ENCODE measurements at places on chromosomes 16 and 17.
A peak's percentile ranks its signal among the peaks of the same experiment; 100 is the strongest.

DNA sequence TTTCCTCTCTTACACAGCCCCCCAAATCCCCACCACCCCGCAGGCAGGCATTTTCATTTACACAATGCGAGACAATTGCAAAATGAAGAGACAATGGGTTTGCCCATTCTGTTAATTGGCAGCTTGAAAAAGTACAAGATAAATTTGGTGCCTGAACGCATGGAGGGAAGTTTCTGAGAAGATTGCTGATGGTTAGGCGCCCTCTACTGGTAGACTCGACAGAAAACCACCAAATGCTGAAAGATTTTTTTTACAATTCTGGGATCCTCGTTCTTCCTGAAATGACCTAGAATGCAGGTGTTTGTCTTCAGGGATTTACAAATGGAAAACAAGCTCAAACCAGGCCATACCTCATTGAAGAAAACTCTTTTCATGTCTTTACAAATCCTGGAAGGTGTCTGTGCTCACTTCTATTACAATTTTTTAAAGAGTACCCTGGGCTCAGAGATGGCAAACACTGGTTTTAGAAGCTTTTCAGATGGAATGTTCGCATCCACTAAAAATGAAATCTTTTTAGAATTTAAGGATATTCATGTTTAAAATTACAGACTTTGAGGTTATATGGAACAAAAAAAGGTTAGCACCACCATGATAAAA, 338.5 kb downstream of the PMP22 start:
- DNase-seq = peak; percentile 59

DNA sequence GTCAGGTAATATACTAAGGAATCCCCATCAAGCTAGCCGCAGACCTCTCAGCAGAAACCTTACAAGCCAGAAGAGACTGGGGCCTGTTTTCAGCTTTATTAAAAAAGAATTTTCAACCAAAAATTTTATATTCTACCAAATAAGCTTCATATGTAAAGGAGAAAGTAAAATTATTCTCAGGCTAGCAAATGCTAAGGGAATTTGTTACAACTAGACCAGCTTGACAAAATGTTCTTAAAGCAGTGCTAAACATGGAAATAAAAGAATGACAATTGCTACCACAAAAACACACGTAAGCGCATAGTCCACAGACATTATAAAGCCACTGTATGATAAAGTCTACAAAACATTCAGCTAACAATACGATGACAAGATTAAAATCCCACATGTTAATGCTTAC, 449.4 kb upstream of the MON1B start:
- DNase-seq = no peak

DNA sequence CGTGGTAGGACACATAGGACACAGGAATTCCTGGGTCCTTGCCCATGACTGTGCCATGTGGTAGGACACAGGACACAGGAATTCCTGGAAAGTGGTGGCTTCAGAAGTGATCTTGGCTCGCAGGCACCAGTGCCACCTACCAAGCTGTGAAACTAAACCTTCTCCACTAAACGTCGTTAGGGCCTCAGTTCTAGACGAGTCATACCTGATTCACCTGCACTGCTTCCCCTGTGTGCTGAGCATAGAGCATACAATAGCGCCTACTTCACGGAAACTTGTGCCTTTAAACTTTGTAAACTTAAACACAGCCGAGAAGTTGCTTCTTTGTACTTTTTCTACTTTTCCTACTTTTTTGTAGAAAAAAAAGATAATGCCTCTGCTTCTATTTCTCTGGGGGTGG, 4.8 kb downstream of the SOX8 start:
- DNase-seq = no peak

- DNase-seq = no peak
Observed at GRCh38 chr16:6364846-6365245, 967.8 kb upstream of the RBFOX1 start.

DNA sequence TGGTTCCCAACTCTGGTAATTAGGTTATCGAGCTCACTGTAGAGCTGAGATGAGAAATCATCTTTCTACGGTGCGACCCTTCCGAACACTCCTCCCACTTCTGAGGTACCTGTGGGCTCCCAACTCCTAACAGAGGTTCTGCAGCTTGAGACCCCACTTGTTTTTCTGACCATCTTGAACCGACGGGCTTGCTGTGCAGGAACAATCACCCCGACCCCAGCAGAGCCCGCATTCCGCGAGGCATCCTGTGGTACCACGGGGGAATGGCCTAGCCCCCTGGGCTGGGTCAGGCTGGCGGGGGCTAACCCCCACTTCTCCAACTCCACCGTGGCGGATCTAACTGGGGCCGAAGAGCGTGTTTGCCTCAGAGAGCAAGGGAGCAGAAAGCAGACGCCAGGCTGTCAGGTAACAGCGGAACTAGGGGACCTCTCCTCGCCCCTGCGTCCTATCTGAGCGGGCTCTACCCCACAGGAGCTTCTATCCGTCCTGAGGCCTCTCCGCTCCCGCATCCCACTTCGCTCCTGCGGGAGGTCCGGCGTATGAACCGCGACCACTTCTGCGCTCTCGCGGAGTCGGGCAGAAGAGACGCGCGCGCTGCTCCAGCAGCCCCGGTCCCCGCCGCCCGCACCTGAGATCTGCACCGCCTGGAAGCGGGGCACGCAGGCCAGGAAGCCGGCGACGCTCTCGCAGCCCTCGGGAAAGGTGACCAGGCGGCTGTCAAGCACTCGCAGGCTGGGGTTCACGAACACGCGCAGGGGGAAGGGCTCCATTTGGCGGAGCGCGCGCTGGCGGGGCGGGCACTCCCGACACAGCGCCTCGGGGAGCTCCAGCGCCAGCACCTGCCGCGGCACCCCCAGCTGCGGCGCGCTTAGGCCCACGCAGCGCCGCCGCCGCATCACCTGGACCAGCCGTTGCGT, 761 bp downstream of the PDF start:
- DNase-seq = no peak

GRCh38 chr17:8016632-8017424, 14.4 kb downstream of the GUCY2D start:
- peak; percentile 76 for DNase-seq
